GM18507 (cell line): ENCODE measurements at places on chromosomes 1 and 21.

- no peak for DNase-seq
Measured at GRCh38 chr1:161019751-161020495, 1.0 kb downstream of the F11R start.

GRCh38 chr1:209703834-209704504, 677 bp upstream of the HSD11B1 start:
- DNase-seq = no peak

DNA sequence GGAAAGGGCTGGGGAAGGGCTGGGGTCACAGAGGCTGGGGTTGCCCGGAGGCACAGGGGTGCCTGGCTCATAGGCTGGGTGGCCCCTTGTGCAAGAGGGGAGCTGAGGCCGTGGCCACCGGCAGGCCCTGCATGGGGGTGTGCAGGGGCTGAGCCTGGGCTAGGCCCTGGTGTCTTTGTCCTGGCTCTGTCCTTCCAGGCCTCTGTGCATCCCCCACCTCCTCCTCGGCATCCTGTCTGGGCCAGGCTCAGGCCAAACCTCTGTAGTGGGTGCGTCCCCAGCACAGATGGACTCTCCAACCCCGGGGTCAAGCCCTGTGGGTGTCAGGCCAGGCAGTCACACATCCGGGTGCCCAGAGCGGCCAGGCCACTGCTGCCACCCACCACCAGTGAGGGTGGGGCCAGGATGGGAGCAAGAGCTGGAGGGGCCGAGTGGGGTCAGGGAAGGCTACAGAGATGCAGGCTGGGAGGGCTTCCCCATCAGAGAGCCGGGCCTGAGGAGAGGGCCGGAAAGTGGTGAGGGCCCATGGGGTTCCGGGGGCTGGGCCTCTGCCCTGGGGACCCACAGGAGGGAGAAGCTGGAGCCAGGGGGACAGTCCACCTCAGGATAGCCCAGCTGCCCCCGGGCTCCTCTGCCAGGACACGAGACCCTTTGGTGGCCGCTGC, 19.4 kb downstream of the PANK4 start:
- no peak for DNase-seq

DNA sequence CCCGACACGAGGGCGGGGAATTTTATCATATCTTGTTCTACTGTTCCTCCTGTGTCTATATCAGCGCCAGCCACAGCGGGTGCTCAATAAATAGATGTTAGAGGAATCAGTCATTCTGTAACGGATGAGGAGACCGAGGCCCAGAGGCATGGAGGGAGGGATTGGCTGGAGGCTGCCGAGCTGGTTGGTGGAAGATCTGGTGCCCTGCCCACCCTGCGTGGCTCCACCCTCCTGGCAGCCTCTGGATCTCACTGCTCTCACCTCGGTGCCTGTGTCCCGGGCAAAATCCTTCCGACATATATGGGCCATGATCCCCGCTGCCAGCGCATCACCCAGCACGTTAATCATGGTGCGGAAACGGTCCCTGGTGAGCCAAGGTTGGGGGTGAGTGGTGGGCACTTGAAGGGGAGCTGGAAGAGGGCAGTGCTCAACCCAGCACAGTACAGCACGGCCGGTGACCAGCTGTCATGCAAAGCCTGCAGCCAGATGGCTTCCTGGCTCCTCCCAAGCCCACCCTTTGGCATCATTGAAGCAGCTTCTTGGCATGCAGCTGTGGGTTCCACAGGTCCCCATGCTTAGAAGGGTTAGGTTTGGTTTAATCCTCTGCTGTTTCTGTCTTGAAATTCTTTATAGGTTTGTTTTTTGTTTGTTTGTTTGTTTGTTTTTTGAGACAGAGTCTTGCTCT, 26.7 kb downstream of the PODN start:
- no peak for DNase-seq

GRCh38 chr1:67679691-67680090, 5.3 kb upstream of the GADD45A start:
- no peak for DNase-seq

DNA sequence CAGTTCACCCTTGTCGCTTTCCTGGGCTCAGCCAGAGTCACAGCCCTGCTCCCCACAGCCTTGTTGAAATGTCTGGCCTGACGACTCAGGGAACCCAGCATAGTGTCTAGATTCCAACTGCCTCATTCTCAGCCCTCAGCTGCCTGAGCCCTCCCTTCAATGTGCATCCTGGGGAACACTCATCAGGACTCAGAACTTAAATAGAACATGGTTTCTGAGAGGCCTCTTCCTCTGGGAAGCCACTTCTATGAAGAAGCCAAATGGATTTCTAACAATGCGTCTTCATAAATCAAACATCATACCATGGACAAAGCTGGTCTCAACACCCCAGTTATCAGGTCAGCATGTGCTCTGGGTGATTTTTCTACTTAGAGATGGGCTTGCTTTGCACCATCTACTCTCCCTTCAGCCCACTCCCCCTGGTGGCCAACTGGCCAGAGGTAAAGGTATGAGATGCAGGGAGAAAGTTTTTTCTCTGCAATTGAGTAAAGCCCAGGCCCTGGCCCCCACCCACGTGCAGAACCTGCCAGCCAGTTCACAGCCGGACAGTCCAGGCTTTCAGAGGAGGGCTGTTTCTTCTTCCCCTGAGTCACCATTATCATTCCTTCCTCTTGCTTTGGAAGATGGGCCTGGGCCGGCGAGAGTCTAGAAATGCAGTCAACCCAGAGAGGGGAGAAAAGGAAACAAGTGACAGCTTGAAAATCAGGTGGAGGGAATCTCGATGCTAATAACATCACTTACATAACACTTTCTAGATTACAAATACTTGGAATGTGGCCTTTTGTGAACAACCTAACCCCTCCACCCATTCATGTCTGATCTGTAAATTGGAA, 32.1 kb downstream of the CD244 start:
- peak; percentile 20 for DNase-seq

GRCh38 chr1:152983234-152983633, 647 bp upstream of the SPRR1A start:
- no peak for DNase-seq

- no peak for DNase-seq
Measured at GRCh38 chr21:31887391-31887841, 14.6 kb downstream of the HUNK start.

DNA sequence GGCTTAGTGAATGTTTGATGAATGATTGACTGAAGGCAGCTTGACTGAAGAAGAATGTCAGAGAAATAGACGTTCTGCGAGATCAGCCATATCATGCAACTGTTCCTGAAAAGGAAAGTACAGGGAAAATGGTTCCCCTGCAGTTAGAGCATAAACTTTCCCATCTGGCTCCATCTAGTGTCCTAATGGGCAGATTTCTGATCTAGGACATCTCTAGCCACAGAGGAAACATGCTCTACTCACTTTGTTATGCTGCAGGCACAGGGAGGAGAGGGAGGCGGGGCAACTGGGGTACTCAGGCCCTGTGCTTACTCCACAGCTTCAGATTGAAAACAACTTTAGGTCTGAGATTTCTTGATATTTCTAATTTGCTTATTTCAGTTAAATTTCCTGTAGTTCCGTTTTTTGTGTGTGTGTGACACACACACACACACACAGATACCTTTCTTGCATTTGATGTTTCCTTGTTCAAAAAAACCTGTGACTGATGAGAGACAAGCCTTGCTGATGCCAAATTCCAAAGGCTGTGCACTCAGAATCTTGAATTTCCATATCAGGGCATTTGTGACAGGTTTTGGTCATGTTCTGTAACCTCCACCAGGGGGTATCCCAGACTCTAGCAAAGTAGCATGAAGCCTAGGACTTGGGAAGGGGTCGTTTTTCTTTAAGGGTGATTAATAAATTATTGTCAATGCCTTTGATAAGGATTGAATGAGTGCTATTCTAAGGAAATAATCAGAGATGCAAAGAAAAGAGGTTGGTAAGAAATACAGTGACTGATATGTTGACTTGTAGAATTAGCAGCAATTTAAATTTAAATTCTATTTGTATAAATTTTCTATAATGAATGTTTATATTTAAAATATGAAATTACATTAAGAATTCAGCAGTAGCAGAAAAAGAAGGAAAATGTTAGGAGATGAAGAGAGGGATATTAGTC, 139.7 kb upstream of the BEND5 start:
- no peak for DNase-seq

DNA sequence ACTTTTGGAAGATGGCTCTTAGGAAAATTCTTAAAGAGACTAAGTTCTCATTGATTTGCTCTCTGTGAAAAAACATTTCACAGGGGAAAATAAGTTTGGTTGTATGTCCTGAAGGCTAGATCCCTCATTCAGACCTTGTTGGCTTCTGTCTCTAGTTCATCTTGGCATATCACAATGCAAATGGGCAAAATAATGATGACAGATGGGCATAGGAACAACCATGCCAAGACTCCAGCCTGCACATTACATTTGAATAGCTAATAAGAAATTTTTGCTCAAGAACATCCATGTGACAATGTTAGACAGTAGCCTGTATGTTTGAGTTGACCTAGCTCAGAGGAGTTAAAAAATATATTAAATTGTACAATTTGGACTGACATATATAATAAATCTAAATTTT, 292.9 kb downstream of the PLA2G4A start:
- DNase-seq = no peak

DNA sequence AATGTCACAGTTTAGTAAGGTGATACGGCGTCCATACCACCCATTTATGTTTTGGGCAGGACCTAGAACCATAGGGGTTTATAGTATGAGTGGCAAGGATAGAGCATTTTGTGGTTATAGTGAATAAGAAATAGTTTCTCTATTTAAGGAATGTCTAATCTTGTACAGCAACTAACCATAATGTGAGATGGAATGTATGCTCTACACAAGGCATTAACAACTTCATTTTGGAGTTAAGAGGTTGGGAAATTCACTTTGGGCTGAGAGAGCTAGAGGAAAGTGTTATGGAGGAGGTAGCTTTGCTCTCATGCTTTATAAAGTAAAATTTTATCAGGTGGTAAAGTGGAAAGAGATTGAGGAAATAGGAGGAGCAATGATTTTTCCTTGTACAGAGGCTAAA, 3.0 kb upstream of the MCL1 start:
- DNase-seq = no peak
